ENCODE measurements at places on chromosomes 13 and 19.

DNA sequence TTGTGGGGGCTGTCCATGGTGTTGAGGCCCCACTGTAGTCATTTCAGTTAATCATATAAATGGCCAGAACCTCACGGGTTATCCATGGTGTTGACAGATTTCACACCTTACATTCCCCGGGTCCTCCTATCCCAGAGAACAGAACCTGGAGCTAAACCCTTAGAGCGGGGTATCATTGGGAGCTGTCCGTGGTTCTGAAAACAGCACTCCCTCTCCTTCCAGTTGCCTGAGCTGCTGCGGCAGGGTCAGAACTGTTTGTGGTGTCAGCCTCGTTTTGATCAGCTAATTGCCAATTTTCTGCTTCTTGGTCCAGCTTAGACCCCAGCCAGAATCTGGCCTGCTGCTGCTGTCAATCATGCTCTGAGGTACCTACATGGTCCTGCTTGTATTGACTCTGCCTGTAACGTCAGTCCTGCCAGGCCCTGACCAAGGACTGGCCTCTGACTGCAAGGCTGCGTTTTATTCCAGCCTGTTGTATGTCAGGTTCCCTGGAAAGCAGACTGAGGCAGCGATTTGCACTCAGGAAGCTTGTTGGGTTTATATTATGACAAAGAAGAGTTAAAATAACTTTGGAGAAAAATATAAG is 55.8 kb upstream of the KCTD15 start:
- DNase-seq: peak; percentile 24

- peak; percentile 55 for DNase-seq
Observed at GRCh38 chr13:35714121-35714520, 237.6 kb upstream of the MAB21L1 start.

GRCh38 chr19:6738787-6739389 is 592 bp upstream of the TRIP10 start:
- DNase-seq: no peak

- no peak for DNase-seq
Observed at GRCh38 chr13:22961835-22962537, 218.8 kb upstream of the SGCG start.

DNA sequence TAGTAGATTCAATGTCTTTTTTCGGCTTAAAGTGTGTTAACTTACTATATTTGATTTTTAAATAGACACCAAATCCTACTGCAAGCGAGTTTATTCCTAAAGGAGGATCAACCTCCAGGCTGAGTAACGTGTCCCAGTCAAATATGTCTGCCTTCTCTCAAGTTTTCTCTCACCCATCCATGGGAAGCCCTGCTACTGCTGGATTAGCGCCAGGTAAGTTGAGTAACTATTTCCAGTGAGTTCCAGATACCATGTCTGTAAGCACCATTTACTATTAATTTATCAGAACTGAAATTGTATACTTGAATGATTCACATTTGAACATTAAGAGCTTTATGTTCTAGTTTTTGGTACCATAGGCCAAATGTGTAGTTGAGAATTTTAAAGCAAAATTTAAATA is 81.8 kb downstream of the PAN3 start:
- DNase-seq: no peak

DNA sequence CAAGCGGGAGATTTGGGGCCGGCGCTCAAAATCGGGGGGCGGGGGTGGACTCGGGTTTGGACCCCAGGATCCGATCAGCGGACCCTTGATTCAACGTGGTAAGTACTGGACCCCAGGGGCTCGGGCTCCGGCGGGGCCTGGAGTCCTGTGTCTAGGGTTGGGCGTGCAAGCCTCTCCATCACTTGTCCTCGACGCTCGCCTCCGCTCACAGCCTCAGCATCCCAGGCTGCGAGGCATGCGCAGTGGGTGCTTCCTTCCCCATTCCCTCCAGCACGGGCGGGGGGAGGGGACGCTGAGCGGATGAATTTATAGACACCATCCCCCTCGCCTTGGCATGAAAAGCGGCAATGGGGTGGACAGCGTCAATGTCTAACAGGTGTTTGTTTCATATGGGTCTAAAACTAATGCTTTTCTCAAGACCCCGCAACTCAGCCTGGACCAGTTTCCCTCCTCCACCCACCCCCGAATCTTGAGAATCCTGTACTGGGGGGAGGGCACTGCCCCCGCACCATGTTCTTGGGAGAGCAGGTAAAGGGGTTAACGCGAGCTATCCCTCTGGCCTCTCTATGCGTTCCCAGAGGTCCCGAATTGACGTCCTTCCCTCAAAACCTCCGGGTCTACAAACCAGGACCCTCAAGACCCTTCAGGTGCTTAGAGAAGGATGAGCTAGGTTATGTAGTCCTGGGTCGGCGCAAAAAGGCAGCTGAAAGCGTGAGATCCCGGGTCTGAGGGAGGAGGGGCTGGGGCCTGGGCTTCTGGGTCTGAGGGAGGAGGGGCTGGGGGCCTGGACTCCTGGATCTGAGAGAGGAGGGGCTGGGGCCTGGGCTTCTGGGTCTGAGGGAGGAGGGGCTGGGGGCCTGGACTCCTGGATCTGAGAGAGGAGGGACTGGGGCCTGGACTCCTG is 579 bp downstream of the CPT1C start:
- no peak for DNase-seq

DNA sequence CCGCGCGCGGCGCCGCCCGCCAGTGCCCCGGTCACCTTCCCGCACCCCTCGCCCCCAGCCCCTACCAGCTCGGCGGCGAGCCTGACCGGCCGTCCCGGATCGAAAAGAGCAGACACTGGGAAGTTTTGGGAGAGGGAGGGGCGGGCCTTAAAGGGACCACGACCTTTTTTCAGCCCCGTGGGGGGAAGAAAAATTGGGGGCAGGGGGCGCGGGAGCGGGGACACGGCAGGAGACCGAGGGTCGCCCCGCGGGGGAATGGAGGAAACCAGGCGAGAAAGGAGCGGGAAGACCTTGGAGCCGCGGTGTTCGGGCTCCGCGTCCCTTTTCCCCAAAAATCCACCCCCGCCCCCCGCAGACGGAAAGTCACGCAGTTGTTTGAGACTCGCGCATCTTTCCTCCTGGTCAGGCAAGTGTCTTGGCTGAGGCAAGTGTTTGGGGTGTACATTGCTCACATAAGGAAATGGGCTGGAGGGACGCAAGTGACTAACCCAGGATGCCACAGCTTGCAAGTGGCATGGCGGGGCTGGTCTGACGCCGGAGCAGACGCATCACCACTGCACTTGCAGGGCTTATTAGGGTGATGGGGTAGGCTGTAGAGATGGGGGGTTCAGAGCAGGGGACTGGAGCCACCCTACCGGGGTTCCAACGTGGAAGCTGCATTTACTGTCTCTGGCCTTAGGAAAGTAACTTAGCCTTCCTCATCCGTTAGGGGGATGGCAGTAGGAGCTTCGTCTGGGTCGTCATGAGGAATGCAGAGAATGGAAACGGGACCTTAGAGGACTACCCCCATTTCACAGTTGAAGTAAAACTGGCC is 2.7 kb upstream of the HNRNPL start:
- DNase-seq: peak; percentile 81

- DNase-seq: no peak
Observed at GRCh38 chr13:24022568-24022967, 125.3 kb upstream of the C1QTNF9B start.

GRCh38 chr13:79792716-79793115 is 311.8 kb downstream of the NDFIP2 start:
- DNase-seq: no peak

DNA sequence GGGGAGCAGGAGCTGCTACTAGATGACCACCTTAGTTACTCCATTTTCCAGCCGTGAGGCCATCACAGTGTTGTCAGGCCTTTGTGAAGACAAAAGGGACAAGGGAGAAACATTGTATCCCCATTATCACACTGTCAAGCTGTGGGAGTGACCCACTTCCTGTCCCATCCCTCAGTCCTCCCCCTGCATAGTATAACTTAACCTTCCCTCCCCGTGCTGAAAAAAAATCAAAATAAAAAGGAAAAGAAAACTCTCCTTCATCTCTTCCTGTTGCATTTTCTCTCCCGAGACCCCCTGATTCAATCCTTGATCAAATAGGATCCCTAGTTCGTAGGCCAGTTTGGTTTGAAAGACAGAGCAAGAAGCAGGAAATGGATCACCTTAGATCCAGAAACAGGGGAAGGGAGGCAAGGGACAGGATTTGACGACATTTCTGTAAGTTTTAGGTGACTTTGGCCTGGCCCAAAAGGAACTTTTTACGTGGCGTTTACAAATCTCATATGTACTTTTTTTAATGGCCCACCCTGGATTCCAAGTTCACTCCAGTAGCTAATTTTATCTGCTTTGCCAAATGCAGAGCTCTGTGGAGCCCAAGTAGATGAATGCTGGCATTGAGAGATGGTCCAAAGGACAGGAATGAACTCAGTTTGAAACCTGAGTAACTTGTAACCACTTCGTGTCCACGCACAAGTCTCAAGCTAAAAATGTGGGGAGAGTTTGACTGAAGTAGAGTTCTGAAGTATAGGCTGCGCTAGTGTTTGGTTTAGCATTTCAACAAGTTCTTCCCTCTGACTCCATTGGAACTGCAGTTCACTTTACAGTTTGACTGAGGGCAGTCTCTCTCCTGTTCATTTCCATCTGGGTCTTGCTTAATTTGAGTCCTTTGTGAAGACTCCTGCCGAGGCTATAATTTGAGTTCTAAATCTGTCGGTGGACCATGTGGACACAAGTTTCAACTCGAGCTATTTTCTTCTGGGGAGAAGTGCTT is 16.6 kb upstream of the GATAD2A start:
- no peak for DNase-seq

GRCh38 chr13:102198418-102199311 is 203.2 kb downstream of the FGF14 start:
- no peak for DNase-seq

DNA sequence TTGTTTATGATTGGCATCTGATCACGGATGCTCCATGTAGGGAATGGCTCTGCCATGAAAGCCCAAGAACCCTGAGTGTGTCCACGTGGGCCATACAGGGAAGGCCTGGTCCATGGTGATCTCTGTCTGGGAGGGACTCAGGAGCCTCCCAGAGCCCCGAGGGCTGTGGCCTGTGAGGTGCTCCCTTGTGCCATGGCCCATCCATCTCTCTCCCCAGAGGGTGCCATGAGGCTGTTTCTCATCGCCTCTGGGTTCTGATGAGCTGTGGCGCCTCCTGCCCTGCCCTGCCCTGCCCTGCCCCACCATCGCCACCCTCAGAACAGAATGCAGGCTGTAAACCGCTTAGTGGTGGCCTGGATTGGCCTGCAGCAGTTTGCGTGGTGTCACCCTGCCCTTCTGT is 83.1 kb downstream of the ATP11A start:
- no peak for DNase-seq

DNA sequence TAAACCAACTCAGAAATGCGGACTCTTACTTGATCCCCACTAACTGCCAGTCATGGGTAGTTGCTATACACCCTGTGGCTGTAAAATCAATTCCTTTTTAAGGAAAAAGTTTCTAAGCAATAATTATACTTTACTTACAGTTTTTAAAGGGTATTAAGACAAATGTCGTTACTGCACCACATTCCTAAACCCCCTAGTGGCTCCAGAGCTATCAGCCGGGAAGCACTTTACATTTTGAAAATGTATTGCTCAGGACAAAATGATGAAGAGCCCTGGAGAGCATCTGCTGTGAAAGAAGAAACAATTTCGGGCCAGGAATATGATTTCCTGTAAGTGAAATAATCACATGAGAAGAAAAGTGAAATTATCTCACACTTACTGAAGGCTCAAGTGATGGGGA is 36.7 kb downstream of the DCLK1 start:
- DNase-seq: no peak

DNA sequence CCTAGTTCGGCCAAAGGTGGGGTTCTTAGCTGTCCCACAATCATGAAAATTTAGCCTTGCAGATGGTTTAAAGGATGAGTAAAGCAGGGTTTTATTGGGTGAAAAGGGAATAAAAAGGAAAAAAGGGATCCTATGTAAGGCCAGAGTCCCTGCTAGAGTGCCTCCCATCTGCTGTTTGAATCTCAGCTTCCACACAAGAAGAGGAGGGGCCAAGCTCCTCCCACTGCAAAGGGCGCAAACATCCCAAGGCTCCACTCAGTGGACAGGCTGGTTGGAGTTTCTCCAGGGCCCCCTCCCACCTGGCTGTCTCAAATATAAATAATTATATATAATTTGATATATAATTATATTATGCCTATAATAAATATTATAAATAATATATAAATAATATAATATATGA is 1272.1 kb upstream of the PCDH20 start:
- no peak for DNase-seq

DNA sequence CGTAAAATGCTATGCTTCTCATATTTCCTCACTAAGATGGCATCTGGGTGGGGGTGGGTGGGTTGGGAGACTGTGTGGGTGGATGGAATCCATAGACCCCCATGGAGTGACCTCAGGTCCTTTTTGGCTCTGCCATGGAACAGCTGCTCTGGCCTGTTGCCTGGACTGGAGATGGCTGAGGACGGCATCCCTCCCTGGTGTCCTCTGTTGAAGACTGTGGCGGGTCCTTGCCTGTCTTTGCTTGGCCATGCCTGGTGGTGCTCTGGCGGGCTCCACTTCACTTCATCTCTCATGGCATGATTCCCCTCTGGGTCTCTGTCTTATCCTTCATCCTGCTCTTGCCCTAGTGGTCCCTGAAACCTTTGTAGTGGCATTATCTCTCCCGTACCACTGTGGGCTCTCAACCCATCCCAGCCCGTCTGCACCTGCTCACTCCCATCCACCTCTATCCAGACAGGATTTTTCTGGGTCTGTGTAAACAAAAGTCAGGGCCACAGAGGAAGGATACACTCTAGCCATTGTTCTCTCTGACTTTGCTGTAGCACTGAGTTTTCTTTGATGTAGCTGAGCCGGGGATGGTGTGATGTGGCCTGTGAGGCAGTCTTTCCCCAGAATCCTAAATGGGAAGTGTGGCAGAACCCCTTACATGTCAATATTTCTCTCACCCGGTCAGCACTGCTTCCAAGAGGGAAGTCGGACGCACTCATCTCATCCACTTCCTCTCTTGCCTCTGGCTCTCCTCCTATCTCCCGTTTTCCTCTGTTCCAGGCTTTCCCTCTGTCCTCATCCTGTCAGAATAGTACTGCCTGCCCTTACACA is 36.1 kb downstream of the WDFY2 start:
- DNase-seq: no peak

DNA sequence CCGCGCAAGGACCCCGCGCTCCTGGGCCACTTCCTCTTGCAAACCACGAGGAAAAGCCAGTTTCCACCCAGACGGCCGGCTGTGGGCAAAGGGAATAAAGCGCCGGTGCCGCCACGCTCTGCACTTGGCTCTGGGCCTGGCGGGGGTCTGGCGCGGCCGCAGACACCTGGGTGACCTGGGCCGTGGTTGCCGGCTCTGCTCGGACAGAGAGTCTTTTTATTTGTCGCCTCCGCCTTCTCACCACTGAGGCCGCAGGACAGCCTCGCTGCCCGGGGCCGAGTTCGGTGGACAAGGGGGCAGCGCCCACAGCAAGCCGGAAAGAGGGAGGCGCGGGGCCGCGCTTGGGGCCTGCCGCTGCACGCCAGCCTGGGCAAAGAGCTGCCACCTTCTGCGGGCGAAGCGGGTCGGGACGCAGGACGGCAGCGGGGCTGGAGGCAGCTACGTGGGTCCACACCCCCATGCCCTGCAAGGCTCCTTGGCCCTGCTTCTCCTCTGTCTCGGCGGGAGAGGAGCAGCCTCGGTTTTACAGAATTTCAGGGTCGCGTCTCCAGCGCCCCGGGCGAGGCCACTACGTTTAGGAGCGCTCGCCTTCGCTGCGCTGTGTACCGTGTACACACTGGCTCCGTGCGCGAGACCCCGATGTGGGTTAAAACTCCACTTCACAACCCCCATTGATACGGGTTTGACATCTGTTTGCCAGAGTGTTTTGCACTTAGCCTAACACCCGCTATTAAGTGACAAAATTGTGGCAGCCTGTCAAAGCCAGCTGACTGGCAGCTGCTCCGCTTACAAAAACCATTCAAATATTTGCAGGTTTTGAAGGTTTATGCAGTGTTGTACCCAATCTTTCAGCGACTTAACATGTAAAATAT is 13.0 kb upstream of the SOX1 start:
- no peak for DNase-seq
